ENCODE measurements at places on chromosomes 11 and 22.

DNA sequence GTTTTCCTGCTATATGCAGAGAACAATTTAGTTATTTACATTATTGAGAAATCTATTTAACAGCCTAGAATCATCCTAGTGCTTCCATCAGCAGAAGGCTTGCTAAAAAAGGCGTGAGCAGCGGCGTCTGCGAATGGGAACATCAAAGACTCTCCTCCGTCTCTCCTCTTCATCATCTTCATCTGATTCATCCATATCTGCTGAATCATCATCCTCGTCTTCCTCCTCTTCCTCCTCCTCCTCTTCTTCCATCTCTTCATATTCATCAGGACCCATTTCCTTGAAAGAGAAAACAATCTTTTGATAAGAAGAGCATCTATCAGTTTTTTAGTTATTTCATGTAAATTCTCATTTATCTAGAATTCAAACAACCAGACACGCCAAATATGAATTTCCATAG lies 5.6 kb upstream of the CD59 start:
- DNase-seq: no peak

DNA sequence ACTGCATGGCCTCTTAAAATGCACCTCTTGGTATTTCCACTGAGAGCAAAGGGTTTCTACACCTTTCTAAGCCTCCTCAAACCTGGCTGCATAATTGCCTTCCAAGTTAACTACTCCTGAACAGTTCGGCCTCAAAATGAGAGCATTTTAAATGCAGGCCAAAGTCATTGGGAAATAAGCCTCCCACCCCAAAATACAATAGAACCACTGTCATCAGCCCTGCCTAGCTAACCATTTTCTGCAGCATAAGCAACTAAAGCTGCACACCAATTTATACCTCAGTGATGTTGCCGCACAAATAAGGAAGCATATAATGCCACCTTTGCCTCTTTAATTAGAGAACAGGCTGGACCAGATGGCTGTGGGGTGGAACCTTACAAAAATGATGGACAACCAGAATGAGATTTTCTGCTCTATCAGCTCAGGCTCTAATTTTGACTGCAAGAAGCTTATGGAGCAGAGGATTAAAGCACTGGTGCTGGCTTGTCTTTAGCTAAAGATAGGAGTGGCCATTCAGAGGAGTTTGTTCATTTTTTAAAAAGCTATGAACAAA lies 4.3 kb downstream of the TOB2 start:
- DNase-seq: no peak

GRCh38 chr22:19522190-19522880 lies 1.9 kb downstream of the CLDN5 start:
- DNase-seq: no peak

DNA sequence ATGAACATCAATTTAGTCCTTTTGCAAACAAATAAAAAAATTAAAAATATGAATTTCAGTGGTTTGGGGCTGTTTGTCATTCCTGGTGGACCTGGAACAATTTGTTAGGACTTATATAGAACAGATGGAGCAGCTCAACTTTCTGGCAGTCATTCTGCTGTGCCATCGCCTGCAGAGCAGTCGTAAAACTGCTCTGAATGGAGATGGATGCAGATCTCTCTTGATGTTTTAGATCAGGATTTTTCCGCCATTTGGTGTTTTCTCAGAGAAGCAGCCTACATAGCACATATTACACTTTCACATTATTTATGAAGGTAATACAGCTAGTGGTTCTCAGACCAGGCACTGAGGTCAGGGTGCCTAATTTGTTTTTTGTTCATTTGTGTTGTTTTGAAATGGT lies 31.8 kb upstream of the HSPA8 start:
- DNase-seq: no peak

DNA sequence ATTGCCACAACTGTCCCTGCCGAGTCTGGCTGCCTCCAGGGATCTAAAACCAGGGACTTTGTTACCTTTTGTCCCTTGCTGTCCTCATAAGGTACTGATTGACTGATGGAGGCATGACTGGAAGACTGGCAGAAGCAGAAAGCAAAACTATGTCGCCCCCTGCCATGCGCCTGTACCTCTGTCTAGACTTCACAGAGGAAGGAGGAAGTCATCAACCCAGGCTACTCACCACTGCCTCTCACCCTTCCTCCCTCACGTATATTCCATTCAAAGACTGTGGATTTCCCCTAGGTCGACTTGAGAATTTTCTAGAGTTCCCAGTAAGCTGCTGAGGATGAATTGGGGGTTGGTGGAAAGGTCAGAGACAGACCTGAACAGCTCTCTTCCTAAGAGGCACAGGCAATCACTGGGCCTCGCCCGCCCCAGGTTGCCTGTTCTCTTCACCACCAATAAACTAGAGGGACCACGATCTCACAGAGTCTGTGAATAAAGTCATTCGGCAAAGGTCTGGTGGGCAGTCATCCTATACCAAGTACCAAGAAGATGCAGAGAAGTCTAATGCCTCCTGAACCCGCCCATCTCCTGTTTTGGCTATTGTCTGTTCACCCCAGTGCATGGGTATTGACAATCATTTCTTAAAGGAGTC lies 27.5 kb upstream of the CHST1 start:
- no peak for DNase-seq

DNA sequence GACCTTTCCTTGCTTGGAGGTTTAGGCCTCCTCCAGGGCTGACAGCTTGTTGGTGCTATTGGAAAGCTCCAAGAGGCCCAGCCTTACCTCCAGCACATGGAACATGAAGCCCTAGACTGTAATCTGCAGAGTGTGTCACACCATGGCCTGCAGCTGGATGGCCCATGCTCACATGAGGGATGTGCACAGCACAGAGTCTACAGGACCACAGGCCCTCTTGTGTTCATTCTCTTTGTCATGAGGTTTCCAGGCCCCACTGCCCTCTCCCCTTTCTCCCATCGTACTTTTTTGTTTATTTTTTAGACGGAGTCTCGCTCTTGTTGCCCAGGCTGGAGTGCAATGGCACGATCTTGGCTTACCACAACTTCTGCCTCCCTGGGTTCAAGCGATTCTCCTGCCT lies 10.0 kb downstream of the FADS1 start:
- DNase-seq: no peak

DNA sequence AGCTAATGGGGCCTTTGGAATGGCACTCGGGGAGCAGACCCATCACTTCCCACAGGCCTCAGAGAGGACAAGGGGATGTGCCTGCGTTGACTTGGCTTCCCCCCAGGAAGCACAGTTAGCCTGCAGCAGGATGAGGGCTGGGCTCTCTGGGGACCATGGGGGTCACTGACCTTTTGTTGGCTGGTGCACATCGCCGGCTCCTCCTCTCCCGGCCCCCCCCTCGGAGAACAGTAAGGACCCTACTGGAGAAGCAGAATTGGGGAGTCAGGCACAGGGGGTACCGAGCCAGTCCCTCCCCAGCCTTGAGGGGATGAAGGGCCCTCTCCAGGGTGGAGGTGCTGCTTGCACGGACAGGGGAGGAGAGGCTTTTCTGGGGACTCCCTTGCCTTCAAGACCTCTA lies 32.8 kb downstream of the NRXN2 start:
- DNase-seq: no peak

GRCh38 chr11:20162824-20163782 lies 2.8 kb upstream of the DBX1 start:
- DNase-seq: no peak

DNA sequence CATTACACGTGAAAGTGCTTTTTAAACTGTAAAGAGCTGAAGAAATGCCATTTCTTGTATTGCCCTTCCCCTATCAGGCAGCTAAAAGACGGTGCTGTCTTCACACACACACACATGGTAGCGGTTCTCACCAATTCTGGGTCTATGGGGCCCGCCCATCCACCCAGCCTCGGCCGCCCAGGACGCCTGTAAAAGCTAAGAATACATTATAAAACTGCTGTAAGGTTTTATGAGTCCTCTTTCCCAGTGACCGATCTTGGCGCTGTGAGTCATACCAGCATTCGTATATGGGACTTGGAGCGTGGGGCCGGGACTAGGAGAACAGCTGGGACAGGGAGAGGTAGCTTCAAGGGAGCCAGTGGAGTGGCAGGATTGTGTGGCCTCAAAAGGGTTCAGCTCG lies 149.7 kb upstream of the CADM1 start:
- DNase-seq: no peak

- DNase-seq: no peak
Measured at GRCh38 chr11:8079111-8079675, 1.8 kb upstream of the TUB start.
